ENCODE measurements at places on chromosomes 5 and 9.

GRCh38 chr5:139474890-139475791, 4.3 kb downstream of the SMIM33 start:
- no peak for DNase-seq

- no peak for DNase-seq
Measured at GRCh38 chr9:127523312-127523851, 72.1 kb downstream of the LRSAM1 start.

DNA sequence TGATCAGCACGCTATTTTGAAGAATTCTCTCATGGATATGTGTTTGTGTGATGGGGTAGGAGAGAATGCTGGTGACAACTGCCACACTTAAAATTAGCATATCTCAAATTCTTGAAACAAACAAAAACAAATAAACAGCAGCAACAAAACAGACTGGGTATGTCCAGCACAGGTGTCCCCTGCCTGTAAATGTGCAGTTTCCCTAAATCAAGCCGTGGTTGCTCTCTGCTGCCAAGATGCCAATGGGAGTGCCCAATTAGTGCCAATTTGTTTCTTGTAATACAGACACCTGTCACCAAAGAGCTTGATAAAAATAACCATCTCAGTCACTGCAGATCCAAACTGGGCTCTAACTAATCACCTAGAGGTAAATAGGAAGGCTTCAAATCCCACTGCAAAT, 144.2 kb upstream of the SMARCA2 start:
- DNase-seq: no peak

DNA sequence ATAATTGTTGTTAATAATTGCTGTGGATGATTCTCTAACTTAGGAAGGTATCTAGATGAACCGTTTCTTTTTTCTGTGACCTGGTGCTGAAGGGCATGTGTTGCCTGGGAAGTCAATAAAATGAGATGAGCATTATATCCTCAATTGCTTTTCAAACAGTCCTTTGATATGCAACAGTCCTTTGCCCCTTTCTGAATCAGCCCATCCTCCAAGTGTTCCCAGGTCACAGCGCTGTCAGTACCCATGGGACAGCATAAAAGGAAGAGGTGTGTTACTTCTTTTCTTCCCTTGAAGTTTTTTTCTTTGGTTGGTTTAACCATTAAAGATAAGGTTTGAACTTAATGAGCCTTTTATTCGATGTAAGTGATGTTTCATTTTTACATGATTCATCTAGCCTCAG, 651.8 kb downstream of the SEMA5A start:
- DNase-seq: no peak

- no peak for DNase-seq
Measured at GRCh38 chr5:36045895-36046294, 20.8 kb downstream of the UGT3A2 start.

GRCh38 chr5:40679913-40680681, at the start of gene PTGER4:
Gene PTGER4 (plus strand): TSS chr5:40679915. CDS start chr5:40680994, 1,079 bp downstream.
- DNase-seq: no peak

- no peak for DNase-seq
Measured at GRCh38 chr9:109182940-109183798, 16.1 kb upstream of the FRRS1L start.

- no peak for DNase-seq
Measured at GRCh38 chr5:17305017-17305416, 87.6 kb downstream of the BASP1 start.

GRCh38 chr5:66840511-66841013, 244.4 kb downstream of the MAST4 start:
- no peak for DNase-seq

- no peak for DNase-seq
Measured at GRCh38 chr9:95757439-95757838, 118.1 kb upstream of the ERCC6L2 start.

DNA sequence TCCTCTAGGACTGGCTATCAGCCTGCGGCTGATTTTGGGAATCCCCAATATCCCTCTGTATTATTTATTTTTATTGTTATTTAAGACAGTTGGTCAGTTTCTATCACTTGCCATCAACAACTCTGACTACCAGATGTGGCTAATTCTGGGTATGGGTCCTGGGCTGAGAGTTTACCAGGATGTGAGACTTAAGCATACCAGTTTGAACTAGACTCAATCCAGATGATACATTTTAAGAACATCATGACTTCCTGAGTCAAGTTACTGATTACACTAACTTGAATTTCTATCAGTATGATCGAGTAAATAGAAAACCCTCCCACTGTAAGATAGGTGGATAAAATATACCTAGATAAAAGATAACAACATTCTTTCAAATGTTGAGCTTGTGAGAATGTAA, 634.0 kb downstream of the MAT2B start:
- no peak for DNase-seq

DNA sequence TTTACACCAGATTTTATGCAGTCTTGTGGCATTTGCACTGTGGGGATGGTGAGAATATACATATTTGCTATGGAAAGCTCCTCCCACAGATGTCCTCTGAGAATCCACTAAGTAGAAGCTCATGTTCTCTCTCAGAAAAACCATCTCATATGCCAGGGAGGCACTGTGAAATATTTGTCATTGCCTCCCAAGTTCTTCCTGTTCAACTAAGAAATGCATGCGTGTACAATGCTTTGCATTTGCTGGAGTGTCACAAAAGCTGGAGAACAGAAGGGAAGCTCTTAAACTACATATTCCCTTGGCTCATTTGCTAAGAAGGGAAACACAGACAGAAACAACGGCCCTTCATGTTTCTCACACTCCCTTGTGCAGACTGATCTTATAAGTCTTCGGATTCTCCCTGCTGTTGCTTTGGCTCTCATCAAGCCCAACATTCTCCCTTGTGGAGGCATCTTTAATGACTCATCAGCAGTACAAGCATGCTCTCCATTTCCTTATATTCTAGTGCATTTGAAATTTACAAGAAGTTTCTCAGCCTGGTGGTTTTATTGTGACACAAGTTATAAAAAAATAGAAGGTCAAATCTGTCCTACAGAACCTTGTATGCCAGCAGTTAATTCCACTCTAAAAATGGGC, 220.6 kb downstream of the TRIM36 start:
- DNase-seq: no peak

DNA sequence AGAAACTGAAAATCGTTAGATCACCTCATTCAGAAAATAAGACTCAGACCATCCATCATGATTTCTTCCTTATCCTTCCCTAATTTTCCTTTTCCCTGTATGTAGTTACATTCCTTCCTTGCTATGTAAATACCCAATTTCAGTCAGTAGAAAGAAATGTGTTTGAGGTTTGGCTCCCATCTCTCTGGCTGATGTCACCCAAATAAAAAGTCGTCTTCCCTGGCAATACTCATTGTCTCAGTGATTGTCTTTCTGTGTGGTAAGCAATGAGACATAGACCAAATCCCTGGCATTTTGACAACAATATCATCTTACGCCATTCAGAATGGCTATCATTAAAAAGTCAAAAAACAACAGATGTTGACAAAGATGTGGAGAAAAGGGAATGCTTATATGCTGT, 303.9 kb upstream of the EDIL3 start:
- no peak for DNase-seq

DNA sequence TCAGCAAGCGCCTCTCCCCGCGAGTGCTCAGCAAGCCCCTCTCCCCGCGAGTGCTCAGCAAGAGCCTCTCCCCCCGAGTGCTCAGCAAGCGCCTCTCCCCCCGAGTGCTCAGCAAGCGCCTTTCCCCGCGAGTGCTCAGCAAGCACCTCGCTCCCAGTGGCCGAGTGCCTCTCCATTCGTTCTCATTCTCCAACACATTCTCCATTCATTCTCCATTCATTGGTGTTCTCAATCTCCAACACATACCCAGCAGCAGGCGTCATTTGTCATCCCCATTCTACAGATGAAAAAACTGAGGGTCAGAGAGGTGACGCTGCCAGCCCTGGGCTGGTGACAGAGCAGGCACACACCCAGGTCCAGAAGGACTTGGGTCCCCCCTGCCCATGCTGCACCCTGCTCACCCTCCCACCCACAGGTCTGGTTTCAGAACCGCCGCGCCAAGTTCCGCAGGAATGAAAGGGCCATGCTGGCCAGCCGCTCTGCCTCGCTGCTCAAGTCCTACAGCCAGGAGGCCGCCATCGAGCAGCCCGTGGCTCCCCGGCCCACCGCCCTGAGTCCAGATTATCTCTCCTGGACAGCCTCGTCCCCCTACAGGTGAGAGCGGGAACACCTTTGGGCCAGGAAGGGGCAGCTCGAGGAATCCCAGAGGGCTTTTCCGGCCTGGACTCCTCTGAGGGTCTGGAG, 32.5 kb downstream of the PTGES start:
- no peak for DNase-seq

- peak; percentile 71 for DNase-seq
Measured at GRCh38 chr9:95494416-95495371, 22.1 kb downstream of the PTCH1 start.

- no peak for DNase-seq
Measured at GRCh38 chr5:75961818-75962217, 121.4 kb upstream of the SV2C start.
